ENCODE measurements at places on chromosomes 6 and 20.
A peak's percentile ranks its signal among the peaks of the same experiment; 100 is the strongest.

GRCh38 chr6:168171673-168172353 lies 92.8 kb upstream of the FRMD1 start:
- no peak for DNase-seq

GRCh38 chr6:112335736-112336135 lies 11.4 kb upstream of the RFPL4B start:
- no peak for DNase-seq

GRCh38 chr6:151390851-151391470 lies 398 bp downstream of the ZBTB2 start:
- DNase-seq: peak; percentile 28

- no peak for DNase-seq
Measured at GRCh38 chr20:60845146-60845545, 406.9 kb upstream of the CDH4 start.

DNA sequence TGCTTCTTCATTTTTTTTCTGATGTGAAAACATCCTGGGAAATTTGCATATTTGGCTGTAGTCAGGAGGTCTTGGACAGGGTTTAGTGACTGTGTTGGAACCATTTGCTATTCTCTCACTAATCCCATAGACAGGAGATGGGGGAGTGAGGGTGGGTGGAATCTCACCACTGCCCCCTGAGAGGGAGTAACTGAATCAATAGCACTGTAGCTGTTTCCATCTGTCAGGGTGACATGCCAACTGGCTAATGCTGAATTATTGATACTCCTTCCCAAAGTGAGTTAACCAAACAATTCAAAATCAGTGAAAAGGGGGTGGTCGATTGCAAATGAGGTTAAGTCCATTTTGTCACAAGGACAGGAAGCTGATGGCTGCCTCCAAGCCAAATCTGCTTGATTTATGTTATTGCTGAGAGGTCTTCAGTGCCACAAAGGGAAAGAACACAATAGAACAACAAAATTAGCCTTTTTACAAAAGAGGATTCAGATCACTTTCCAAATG lies 55.1 kb upstream of the B3GAT2 start:
- DNase-seq: no peak

DNA sequence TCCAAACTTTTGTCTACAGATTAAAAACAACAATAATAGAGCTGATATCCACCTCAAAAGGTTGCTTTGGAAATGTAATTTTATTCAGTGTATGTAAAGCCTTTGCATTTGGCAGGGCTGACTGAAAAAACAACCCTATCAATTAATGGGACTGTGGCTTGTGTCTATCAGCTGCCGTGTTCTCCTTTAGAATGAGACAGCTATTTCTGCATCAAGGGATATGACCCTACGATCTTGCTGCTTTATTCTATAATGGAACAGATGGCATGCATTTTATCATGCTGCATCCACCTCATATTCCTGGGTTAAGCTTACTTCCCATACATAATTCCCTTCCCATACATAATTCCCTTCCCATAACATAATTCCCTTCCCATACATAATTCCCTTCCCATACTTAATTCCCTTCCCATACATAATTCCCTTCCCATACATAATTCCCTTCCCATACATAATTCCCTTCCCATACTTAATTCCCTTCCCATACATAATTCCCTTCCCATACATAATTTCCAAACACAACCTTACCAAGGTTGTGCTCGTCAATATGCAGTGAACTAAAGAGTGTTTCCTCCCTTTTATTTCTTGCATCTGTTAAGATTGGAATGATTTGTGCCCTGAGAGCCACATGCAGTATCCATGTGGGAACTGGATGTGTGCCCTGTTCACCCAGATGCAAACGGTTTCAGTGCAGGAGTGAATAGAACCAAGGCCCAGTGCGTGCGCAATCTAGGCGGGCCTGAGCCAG lies 26.8 kb downstream of the SERPINB6 start:
- DNase-seq: no peak

DNA sequence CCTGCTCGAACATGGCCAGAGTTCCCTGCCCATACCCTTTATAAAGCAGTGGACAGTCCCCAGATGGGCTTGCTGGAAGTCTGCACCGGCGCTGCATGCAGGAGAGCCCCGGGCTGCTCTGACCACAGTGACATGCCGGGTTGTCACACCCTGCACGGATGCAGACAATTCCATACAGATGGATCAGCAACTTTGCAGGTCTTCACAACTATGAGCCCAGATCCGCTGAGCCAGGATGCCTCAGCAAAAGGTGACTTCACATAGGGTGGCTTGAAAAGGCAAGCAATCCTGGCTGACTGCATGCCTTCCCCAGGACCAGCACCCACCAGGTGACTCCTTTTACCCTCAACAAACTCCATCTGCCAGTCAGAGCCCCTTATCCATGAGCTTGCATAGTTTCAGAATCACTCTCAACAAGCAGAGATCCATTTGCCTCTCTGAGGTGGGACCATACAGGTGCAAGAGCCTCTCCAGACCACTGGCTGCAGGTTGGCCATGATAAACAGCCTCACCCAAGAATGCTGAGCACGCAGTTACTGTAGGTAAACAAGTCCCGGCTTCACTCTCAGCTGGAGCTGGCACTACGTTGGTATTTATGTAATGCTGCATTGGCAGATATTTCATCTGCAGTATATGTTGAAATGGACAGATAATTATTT lies 183.0 kb upstream of the QKI start:
- DNase-seq: no peak

- no peak for DNase-seq
Measured at GRCh38 chr6:15675536-15676220, 12.8 kb upstream of the DTNBP1 start.
